T follicular helper cell (primary cell): ENCODE measurements at places on chromosomes 6 and 20.
A peak's percentile ranks its signal among the peaks of the same experiment; 100 is the strongest.

DNA sequence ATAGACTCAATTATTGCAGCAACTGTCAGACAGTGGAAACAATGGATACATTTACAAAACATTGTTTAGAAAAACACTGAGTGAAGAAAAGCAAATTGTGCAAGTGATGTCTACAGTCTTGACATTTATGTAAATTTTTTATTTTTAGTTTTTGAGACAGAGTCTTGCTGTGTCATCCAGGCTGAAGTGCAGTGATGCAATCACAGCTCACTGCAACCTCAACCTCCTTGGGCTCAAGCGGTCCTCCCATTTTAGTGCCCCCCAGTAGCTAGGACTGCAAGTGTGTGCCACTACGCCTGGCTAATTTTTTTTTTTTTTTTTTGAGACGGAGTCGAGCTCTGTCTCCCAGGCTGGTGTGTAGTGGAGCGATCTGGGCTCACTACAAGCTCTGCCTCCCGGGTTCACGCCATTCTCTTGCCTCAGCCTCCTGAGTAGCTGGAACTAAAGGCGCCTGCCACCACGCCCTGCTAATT is 9.7 kb downstream of the CNBD2 start:
- no peak for DNase-seq

DNA sequence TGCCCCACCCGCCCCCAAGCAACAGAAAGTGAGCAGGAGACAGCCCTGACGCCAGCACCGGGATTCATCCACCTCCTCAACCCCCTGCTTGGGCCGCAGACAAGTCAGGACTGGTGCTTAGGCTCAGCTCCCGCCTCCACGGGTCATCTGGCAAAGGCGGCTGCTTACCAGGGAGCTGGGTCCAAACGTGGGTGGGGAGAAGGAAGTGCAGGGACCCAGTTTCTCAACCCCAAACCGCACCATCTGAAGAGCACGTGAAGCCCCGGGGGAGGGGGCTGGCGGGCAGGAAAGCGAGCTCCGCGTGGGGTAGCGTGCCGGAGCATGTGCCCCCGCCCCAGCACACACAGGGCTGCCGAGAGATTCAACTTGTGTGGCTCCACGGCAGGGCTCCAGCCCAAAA is 87.2 kb downstream of the BMP7 start:
- DNase-seq: no peak

- no peak for DNase-seq
These were observed 315.4 kb downstream of the ADGRG6 start for GRCh38 chr6:142617158-142617557.

DNA sequence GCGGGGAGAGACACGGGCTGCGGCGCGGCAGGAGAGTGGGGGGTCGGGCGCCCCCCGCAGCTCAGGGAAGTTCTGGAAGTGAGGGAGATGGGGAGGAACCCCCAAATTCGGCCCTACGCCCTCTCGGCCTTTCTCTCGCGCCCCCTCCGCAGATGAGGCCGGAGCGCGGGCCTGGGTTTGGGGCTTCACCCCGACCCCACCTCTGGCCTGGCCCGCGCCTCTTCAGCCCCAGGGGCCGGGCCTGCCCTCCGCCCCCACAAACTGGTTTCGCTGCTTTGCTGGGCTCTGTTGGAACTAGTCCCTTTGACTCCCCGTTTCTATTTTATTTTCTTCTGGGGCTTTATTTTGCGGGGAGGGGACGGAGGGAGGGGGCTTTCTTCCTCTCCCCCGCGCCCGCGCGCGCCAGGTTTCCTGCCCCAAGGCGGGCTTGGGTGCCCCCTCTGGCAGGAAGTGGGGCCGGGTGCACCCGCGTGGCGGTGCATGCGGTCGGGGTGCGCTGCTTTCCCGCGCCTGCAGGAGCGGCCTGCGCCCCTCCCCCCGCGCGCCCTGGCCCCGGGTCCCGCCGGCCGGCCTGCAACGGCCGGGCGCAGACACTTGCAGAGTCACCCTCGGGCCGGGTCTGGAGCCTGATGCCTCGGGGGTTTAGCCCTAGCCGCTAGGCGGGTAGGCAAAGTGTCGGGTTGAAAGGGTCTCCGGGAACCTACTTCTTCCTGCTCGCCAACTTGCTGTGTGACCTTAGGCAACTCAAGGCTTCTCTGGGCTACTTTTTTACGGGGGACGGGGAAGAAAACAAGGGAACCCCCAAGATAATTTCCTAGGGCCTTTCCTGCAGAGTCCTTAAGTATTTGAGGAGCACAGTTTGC is 1.3 kb downstream of the HMGA1 start:
- peak; percentile 59 for DNase-seq

GRCh38 chr6:57116776-57117175 is 26.8 kb downstream of the ZNF451 start:
- no peak for DNase-seq

GRCh38 chr20:46243707-46244628 is 64.3 kb downstream of the CDH22 start:
- DNase-seq: no peak

- DNase-seq: no peak
These were observed 9.1 kb upstream of the MAP1LC3A start for GRCh38 chr20:34549291-34549928.

DNA sequence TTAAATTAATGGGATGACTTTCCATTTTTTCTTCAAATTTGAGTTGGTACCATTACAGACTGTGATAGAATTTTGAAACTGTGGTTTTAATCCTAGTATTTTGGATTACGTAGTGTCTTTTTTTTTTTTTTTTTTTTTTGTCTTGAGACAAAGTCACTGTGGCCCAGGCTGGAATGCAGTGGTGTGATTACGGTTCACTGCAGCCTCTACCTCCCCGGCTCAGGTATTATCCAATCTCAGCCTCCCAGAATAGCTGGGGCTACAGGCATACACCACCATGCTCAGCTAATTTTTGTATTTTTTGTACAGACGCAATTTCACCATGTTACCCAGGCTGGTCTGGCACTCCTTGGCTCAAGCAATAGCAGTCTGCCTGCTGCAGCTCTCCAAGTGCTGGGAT is 87.1 kb downstream of the SOX4 start:
- DNase-seq: no peak

- no peak for DNase-seq
These were observed 26.2 kb upstream of the OPRM1 start for GRCh38 chr6:154012852-154013251.

DNA sequence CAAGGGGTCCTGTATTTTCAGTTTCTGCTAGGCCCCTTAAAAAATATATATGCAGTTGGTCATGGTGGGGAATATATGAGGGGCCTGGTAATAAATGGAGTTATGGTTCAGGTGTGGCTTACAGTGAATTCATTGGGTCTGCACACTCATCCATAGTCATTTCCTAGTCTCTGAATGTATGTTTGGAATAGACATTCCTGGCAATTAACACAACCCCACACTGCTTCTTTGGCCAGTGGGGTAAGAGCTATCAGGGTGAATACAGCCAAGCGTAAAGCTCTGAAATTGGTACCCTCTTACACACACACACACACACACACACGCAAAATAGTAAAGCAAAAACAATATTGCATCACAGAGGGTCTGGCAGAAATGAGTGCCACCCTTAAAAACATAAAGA is 56.5 kb downstream of the QRSL1 start:
- DNase-seq: no peak

DNA sequence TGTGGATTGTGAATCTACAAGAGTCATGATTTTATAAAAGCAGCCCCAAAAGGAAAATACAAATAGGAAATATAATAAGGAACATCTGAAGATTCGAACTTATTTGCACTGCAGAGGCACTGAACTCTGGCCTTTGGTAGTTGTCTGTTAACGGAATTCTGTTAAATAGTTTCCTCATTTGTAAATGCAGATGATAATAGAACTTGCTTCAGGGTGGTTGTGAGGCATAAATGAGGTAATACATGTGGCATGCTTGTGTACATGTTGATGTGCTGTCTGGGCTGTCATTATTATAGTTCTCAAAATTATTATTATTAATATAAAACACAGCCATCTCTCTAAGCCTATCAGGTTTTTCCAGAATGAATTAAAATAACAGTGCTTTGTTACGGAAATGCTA is 302.0 kb downstream of the NRN1 start:
- no peak for DNase-seq

DNA sequence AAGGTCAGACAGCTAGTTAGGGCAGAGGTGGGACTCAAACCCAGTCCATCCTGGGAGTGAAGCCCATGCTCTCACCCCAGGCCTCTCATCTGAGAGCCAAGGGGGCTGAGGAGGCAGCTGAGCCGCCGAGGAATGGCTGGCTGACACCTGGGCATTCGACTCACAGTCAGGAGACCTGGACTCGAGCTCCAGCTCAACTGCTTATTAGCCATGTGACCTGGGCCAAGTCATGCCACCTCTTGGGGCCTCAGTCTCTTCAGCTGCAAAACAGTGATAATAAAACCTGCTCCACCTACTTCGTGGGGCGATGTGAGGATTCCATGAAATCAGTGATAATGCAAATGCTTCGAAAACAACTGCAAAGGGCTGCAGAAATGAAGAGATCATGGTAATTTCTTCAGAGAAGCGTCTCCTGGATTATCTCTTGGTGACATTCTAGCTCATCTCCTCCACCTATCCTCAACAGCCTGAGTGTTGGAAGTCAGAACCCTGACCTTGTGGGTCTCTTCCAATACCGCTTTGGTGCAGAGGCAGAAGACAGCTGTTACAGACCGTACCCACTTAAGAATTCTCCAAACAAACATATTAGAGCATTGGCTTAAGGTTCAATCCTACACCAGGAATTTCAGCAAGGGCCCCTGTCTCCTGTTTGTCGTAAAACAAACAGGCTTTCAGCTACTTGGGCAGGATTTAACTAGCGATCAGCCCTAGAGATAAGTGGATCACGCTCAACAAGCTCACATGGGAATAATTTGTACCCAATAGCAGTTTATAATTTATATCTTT is 60.0 kb upstream of the PIM1 start:
- no peak for DNase-seq

- DNase-seq: no peak
These were observed 491.0 kb downstream of the NKAIN2 start for GRCh38 chr6:124294574-124295200.

DNA sequence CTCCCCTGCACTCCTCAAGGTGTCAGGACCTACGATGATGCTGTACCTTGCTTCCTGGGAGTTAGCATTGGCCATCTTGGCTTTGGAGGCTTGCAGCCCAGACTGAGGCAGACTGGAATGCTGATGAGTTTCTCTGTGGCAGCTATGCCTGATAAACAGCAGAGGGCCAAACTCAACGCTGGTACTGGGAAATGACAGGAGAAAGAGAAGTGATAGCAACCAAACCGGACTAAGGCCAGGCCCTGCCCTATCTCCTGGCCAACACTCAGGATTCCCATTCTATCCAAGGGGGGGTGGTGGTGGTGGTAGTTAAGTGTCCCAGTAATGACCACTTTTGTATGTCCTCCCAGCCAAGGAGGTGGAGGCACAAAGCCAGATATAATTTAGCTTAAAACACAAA is 90.0 kb upstream of the DTNBP1 start:
- DNase-seq: no peak

GRCh38 chr6:157328108-157328692 is 4.9 kb upstream of the TMEM242 start:
- no peak for DNase-seq

GRCh38 chr6:43107344-43108062 is 31.4 kb downstream of the PTK7 start:
- no peak for DNase-seq

DNA sequence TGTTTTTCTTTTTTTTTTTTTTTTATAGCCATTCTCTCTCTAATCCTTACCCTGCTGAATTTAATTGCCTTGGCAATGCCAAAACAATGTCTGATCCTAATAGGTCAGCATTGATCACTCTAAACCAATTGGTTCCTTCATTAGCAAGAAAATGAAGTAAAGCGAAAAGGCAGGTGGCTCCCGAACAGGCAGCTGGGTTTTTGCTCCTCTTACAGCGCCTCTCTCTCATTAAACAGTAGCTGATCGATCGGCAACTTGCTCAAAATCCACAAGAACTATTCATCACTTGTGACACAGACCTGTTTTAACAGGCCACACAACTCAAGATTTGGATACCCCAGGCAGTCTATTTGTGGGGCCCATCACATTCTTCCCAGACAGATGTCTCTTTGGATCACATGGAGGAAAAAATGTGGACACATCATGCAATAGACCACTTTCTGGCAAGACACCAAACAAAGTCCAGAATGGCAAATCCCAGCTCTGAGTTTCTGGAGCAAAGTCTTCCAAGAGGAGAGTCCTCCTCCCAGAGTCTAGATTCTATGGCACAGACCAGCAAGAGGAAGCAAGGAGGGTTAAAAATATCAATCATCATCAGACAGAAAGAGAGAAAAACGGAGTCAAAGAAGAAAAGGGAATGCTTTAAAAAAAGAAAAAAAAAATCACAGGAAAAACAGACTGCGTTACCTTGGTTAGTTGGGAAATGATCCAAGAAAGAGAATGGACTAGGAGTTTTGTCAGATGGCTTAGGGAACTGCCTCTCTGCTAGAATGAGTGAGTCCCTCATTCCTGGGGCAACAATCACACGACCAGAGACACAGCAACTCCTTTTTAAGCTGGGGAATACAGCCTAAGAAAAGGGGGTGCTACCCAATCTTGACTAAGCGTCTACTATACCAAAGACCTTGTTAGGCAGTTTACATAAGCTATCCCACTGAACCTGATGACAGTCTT is 247.8 kb downstream of the BTBD9 start:
- DNase-seq: no peak

- no peak for DNase-seq
These were observed 30.9 kb downstream of the ANGPT4 start for GRCh38 chr20:884983-885952.

DNA sequence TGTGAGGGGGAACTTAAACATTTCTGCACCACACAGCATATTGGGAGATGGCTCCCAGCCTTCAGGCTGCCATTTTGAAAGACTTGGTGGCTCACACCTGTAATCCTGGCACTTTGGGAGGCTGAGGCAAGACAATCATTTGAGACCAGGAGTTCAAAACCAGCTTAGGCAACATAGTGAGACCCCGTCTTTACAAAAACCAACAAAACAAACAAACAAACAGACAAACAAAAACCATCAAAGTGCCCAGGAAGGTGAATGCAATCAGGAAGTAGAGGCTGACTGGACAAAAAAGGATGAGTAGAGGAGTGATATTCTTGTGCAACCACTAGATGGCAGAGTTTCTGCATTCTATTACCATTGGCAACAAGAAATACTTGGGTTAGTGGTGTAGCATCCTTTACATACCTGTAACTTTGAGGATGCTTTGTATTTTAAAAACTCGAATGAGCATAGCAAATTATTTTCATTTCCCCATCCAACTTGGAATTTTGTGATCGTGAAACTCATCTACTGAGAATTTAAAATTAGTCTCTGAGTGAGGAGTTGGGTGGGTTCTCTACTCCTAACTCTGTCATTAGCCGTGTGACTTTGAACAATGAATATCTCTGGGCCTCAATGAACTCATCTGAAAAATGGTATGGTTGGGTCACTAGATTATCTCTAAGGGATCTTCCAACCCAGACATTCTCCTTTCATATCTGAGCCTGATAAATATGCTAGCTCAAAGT is 84.4 kb downstream of the CRYBG1 start:
- DNase-seq: no peak

GRCh38 chr6:105896052-105896820 is 189.9 kb upstream of the PRDM1 start:
- DNase-seq: no peak
